ENCODE measurements at places on chromosomes 12 and 14.

DNA sequence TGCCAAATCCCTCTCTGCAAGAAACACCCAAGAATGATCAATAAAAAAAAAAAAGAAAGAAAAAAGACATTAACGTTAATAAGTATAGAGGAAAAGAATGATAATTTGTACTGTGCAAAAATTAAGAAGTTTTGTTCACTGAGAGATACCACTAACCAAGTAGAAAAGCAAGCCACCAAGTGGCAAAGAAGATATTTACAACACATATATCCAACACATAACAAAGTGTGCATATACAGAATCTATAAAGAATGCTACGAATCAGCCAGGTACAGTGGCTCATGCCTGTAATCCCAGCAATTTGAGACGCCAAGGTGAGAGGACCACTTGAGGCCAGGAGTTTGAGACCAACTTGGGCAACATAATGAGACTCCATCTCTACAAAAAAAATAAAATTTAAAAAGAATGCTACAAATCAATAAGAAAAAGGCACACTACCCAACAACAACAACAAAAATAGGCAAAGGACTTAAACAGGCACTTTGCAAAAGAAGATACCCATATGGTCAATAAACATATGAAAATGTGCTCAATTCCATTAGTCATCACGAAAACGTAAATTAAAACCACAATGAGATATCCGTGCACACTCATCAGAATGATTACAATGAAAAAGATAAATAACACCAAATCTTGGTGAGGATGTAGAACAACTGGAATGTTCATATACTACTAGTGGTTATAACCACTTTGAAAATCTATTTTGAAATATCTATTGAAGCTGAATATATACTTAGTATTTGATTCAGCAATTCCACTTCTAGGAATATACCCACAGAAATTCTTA is 19.8 kb downstream of the GALNT4 start:
- DNase-seq, result no peak

DNA sequence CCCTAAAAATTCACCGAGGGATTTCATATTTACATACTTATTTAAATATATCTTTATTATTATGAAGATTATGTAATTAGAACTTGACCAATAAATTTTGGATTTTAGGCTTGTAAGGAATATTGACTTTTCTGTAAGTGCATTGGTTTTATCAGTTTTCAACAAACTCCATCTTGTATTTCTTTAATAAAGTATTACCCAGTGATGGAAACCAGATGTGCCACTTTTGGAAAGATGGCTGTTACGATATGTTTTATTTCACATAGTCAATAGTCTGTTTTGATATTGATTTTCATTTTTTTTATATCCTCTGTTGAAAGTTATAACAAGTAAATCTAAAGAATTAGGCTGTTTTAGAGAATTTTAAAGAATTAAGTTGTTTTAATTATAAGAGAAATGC is 1.8 kb downstream of the MON2 start:
- DNase-seq, result no peak

DNA sequence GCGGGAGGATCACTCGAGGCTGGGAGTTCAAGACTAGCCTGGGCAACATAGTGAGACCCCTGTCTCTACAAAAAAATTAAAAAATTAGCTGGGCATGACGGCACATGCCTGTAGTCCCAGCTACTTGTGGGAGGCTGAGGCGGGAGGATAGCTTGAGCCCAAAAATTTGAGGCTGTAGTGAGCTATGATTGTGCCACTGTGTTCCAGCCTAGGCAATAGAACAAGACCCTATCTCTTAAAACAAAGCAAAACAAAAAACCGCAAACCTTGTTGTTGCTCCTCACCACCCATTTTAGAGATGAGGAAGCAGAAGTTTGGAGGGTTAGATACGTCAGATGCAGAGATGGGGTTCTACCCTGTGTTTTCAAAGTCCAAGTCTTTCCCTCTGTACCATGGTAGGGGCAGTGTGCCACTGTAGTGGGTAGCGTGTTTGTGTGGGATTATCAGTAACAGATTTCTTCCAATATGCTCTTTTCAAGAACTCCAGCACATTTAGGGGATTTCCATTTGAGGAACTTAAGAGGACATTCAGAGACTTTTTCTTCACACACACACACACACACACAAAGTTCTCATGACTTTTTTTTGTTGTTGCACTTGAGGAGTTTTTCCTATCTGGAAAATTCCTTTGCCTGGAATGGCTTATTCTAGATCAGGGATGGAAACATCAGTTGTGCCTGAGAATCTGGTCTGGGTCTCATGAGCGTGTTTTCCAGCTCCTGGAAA is 186.5 kb downstream of the CHST11 start:
- no peak for DNase-seq

GRCh38 chr12:38878333-38878705 is 27.1 kb downstream of the CPNE8 start:
- no peak for DNase-seq

- DNase-seq, result no peak
These were observed 79.4 kb upstream of the BCL11B start for GRCh38 chr14:99351166-99352007.

DNA sequence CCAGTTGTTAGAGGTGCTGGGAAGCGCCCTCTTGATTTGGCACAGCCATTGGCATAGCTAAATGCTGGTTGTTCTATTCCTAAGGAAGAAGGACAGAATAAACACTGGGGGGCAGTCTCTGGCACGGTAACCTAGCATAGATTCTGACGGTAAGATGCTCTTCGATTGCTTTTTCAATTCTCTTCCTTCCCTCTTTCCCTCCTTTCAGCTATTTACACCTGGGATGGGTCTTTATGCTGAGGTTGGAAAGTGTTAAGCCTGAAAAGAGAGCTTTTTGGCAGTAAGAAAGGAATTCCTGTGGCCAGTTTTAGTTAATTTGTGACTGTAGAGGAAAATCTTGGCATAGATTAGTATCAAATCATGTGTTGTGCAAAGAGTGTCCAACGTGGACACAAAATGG is 162.8 kb downstream of the SNAPC1 start:
- no peak for DNase-seq

Measured in C1 segment of cervical spinal cord (tissue), 14 donors.